Stimulated activated CD4-positive, alpha-beta T cell treated with anti-CD3 and anti-CD28 coated beads, Interleukin-4, amount 100 ng/mL, for 24 hours (primary cell): ENCODE measurements at places on chromosomes 5 and 9.

DNA sequence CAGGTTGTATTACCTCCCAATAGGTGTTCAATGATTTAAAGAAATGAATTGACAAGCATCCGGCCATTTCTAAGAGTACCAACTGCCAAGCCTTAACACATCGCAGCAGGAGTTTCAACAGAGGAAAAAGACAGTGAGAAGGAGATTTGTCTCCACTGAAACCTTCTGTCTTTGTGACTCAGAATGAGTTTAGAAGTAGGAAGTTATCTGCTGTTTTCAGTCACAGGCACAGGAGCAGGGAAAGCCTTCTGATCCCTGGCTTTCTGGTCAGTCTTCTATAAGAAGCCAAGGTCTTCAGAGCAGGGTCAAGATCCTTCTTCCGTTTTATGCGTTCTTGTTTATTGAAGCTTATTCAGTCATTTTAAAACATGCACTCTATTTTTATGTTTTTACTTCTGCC lies 390.7 kb upstream of the PCSK5 start:
- DNase-seq: no peak

DNA sequence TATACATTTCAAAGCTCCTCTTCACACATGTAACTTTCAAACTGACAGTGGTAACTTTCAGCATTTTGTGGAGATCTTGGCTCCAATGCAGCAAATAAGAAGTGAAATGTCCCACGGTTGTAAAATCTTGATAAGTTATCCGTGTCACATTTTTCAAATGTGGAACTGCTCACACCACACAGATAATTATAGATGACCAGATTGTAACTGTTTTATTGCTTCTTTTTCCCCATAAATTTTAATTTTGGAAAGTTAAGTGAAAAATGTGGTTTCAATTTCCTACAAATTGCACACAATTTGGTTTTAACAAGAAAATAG lies 347.1 kb downstream of the EBF1 start:
- no peak for DNase-seq

GRCh38 chr5:120415985-120416384 lies 48.1 kb upstream of the PRR16 start:
- DNase-seq: no peak

DNA sequence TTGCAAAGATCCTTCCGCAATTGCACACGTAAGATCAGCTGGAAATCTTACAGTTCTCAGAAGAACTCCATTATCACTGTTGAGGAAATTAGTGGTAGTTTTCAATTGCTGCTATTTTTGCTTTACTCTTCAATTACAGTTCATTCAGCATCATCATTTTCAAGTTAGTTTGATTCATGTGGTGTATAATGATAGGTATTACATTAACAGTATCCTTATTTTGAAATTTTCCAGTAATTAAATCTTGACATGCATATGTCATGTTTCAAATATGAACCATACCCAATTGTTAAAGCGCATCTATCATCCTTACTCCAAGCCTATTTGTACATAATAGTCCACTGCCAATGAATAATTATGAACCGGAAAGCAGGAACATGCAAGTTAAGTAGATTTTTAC lies 60.3 kb downstream of the NR6A1 start:
- no peak for DNase-seq

DNA sequence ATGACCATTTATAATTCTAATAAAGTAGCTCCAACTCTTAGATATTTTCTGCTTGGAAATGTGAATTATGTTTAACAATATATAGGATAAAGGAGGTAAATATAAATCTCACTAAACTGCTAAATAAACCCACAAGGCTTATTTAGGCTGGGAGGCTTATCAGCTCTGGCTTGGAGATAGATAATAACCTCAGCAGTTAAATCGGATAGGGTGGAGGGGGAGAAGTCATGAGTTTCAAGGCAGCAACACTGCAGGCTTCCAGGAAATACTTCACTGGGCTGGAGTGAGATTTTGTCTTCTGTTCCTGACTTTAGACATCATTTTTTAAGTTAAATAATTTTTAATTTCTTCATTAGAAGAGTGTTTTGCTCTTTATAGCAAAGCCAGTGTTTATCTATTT lies 80.0 kb upstream of the ITGA2 start:
- DNase-seq: no peak

- DNase-seq: no peak
Observed at GRCh38 chr5:40413743-40414142, 266.0 kb upstream of the PTGER4 start.
